CD8-positive, alpha-beta memory T cell (primary cell): ENCODE measurements at places on chromosomes 5 and 9.
A peak's percentile ranks its signal among the peaks of the same experiment; 100 is the strongest.

GRCh38 chr9:5041390-5042115 lies 56.5 kb downstream of the JAK2 start:
- peak; percentile 47 for DNase-seq

- DNase-seq, result no peak
Observed at GRCh38 chr5:74578356-74579044, 62.0 kb downstream of the ENC1 start.

GRCh38 chr5:111998871-111999270 lies 241.9 kb upstream of the NREP start:
- no peak for DNase-seq

GRCh38 chr9:26329974-26330373 lies 562.6 kb downstream of the CAAP1 start:
- no peak for DNase-seq

- no peak for DNase-seq
Observed at GRCh38 chr9:98064623-98065392, 8.3 kb downstream of the NANS start.

DNA sequence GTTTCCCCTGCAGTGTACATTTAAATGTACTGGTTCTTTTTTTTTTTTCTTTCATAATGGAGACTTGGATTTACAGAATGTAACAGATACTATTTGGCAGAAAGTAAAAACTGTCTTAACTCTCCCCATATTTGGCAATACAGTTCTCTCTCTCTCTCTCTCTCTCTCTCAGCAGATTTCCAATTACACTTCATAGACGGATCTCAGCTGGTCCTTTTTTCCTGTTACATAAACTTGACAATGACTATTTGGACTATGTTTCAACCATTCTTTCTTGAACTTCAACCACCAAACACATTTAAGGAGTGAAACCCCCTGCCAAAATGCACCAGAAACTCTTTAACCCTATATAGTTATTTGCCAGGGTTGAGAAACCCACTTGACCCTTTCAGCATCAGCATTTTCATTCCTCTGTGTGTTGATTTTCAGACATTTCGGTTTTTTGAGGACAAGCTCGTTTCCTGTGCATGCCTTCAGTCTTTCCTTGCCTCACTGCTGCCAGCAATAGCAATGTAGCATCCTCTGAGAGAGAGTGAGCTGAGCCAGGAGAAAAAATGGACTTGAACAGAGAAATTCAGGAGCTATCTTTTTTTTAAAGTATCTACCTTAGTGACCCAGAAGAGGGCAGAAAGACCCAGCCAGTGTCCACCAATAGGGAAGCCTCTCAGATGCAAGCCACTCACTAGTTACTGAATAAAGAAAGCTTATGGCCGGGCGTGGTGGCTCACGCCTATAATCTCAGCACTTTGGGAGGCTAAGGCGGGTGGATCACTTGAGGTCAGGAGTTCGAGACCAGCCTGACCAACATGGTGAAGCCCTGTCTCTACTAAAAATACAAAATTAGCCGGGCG lies 26.0 kb upstream of the GNA14 start:
- DNase-seq, result no peak

- DNase-seq, result no peak
Observed at GRCh38 chr5:160788102-160788660, 63.8 kb downstream of the ATP10B start.

- DNase-seq, result no peak
Observed at GRCh38 chr5:122390694-122391093, 78.7 kb downstream of the SNCAIP start.

- DNase-seq, result no peak
Observed at GRCh38 chr9:81558091-81558830, 131.1 kb downstream of the TLE1 start.

GRCh38 chr5:18420711-18421110 lies 786.5 kb downstream of the TAF11L14 start:
- DNase-seq, result no peak

GRCh38 chr5:56735849-56736641 lies 79.3 kb upstream of the MAP3K1 start:
- no peak for DNase-seq

DNA sequence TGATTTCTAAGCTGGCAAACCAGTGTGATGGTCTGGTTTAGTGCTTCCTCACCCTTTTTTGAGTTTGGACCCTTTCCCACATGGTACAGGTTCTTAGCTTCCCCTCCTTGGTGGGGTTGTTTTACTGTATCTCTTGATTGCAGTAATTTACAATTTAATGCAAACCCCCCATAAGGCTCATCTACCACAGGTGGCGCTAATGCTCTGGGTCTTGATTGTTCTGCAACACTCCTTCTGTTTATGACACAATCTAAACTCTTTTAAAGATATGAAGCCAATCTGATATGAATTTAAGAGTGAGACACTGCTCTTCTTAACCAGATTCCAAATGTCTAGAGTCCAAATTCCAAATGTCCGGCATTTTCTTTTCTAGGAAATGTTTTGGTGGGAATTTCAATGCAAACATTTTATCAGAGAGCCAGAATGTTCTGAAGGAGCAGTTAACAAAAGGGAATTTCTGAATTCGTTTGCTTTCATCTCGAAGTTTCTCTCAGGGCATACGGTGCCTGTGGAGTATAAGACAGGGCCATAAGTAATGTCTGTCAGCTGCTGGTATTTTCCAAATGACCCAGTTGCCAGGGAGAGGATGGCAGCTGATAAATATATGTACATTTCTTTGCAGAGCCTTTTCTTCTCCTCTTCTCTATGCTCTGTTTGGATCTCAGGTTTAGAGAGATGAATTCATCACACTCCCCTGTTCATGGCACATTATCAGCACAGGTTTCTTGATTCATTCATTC lies 246.8 kb downstream of the ARHGAP26 start:
- peak; percentile 61 for DNase-seq

- no peak for DNase-seq
Observed at GRCh38 chr5:176918613-176919012, 19.5 kb upstream of the HK3 start.

DNA sequence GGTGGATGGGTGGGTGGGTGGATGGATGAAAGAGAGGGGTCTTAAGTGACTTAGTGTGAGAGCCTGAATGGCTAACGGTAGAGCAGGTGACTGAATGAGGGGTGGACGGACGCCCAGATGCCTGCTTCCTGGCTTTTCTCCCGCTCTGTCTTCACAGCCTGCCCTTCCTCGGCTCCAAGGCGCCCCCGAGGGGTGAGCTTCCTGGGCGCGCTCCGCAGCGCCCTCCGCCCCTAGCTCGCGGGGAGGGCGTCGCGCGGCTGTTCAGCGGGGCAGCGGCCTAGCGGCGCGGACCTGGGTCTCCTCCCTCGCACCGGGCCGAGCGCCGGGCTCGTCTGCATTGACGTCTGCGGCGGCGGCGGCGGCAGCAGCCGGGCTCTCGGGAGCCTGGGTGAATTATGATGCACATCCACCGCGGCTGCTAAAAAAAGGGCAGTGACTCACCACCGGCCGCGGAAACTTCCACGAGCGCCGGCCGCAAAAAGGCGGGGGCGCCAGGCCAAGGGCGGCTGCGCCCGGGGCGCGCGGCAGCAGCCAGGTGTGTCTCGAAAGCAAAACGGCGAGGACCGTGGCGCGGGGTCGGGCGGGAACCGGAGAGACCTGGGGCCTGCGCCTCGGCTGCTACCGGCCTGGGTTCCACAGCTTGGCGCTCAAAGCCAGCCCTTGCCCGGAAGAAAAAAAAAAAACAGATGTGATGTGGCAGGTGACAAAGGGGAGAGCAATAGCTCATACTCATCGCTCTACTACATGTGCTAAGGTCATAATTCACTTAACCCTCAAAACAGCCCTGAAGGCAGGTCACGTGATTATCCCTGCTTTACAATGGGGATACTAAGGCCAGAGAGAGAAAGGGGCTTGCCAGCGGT lies 143.0 kb upstream of the ADRA1B start:
- peak; percentile 1 for DNase-seq

DNA sequence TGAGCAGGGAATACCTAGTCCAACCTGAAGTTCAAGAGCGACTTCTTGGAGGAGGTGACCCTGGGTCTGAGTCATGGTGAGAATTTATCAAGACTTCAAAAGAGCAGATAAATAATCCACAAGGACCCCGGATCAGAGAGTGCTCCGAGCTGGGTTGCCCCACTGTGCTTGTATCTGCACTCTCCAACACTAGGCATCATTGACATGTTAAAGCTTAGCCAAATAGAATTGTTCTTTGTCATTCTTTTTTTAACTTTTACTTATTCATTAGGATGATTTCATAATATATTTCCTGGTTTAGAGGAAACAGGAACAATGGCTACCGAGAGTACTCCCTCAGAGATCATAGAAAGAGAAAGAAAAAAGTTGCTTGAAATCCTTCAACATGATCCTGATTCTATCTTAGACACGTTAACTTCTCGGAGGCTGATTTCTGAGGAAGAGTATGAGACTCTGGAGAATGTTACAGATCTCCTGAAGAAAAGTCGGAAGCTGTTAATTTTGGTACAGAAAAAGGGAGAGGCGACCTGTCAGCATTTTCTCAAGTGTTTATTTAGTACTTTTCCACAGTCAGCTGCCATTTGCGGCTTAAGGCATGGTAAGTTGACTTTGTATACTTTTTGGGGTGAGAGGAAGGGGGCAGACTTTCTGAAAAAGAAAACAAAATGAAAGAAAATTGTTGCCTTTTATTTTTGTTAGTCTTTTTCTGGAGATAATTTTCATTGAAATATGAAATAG lies at the start of gene CARD6:
CARD6 (plus strand) TSS at position 300 of the 738 bp plus-strand sequence; CDS start at position 316, 16 bp downstream.
- DNase-seq, result no peak

DNA sequence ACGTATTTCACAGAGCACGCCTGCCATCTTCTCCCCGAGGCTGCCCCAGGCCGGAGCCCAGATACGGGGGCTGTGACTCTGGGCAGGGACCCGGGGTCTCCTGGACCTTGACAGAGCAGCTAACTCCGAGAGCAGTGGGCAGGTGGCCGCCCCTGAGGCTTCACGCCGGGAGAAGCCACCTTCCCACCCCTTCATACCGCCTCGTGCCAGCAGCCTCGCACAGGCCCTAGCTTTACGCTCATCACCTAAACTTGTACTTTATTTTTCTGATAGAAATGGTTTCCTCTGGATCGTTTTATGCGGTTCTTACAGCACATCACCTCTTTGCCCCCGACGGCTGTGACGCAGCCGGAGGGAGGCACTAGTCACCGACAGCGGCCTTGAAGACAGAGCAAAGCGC lies 9.6 kb downstream of the QRFP start:
- no peak for DNase-seq

DNA sequence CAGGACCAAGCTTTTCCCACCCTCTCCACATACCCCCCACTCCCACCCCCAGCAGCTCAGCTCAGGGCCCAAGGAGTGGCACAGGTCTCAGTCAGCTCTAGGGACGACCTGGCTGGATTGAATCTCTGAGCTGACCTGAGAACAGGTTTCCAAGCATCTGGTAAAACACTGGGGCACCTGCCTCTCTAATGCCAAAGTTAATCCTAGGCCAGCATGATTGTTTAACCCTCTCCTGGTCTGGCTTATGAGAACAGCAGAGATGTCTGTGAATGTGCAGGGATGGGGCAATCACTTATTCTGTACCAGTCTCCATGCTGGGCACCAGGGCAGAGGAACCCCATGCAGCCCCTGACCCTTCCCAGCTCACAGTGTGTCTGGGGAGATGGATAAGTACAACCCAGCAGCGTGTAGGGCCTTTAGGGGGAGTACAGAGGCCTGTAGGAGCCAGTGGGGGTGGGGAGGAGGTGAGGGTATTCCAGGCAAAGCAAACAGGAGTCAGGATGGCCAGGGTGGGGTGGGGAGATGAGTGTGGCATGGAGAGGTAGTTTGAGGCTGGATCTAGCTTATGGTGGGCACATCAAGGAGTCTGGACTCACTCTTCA lies 678 bp upstream of the KIF12 start:
- DNase-seq, result no peak

GRCh38 chr5:443239-444151 lies 519 bp downstream of the EXOC3 start:
- DNase-seq, result no peak

DNA sequence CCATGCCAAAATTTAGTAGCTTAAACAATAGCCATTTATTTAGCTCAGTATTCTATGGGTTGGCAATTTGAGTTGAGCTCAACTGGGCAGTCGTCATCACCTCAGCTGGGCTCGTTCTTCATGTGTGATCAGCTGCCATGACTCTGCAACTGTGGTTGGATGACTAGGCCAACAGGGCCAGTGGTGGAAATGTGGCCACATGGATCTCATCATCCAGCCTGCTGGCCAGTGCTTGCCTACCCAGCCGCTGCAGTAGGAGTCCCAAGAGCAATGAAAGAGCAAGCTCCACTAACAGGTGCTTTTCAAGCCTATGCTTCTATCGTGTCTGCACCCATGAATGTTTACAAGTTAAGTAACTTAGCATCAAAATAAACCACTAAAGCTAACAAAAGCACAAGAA lies 158.0 kb downstream of the ATPSCKMT start:
- no peak for DNase-seq

DNA sequence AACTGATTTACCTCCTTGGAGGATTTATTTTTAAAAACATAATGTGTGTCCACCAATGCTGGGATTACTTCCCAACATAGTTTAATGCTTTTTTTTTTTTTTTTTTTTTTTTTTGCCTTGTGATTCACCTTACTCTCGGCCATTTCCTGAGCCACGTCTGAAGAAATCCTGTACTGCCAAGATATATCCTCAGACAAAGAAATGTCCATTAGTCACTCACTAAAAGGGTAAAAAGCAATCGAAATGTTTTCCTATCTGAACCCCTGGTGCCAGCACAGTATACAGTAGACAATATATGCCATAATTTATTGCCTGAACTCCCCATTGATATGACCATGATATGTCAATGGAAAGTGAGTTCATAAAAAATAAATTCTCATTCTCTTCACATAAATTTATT lies 344.1 kb downstream of the BNC2 start:
- no peak for DNase-seq

DNA sequence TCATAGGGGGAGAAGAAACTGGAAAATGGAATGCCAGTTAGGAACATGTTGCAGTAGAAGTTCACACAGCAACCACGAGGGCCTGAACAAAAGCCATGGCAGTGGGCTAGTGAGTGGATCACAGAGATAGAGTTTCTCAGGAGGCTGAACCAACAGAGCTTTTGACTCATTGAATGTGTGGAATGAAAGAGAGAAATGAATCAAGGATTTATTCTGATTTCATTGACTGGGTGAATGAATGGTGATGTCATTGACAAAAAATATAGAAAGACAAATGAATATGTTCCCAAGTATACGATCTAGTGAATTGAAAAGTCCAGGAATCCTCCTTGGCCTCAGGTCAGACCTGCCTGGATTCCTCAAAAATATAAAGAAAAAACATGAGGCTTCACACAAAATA lies 99.2 kb downstream of the ZNF462 start:
- DNase-seq, result no peak

DNA sequence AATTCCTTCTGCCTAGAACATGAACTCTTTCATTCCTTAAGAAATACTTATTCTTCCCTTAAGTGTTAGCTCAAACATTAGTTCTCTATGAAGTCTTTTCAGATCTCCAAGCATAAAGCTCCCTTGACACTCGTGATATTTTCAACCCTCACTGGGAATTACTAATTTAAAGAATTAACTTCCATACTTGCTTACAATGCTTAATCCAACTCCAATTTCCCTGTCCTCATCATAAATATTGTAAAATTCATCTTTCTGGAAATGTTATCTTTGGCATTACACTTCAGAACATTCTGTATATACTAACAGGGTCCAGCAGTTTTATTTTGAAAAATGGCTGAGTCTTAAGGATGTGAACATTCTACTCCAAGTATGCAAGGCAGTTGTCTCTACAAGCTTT lies 7.2 kb downstream of the STARD4 start:
- DNase-seq, result no peak

- DNase-seq, result no peak
Observed at GRCh38 chr5:171010816-171011215, 149.0 kb downstream of the RANBP17 start.
